HFFc6 (cell line): ENCODE measurements at places on chromosomes 12 and 14. TPM values are rescaled to one million over a fixed set of nuclear protein-coding genes. Genes with fewer than 3 reads are reported as not detected.
A peak's percentile ranks its signal among the peaks of the same experiment; 100 is the strongest.

The CCDC38 gene
- total RNA-seq, result not detected in 3 replicates

The RHEBL1 gene
- 0.42 to 0.86 TPM (median 0.67 TPM) in 3 replicates for total RNA-seq

- DNase-seq, result peak; percentile 26
- H3K4me3 ChIP-seq, result peak overlapping the region; percentile 96
- H3K27me3 ChIP-seq, result no peaks in the 10 kb centered on the region; the same call in 1 of the 2 replicates
- H3K27ac ChIP-seq, result peak overlapping the region; percentile 89
- peaks cover 12% of the 10 kb centered on the region for H3K36me3 ChIP-seq
These were observed 1.3 kb downstream of the FGD6 start for GRCh38 chr12:95215949-95216348.

The KLHDC1 gene
- total RNA-seq, result 0.97 to 1.4 TPM (median 1.1 TPM) in 3 replicates

The KCNA5 gene
- not detected in 3 replicates for total RNA-seq

The PRR4 gene
- 0.86 TPM in 1 of 3 replicates, not detected in the others for total RNA-seq

The RPS26 gene
- 53.6 to 104 TPM (median 88.6 TPM) in 3 replicates for total RNA-seq

DNA sequence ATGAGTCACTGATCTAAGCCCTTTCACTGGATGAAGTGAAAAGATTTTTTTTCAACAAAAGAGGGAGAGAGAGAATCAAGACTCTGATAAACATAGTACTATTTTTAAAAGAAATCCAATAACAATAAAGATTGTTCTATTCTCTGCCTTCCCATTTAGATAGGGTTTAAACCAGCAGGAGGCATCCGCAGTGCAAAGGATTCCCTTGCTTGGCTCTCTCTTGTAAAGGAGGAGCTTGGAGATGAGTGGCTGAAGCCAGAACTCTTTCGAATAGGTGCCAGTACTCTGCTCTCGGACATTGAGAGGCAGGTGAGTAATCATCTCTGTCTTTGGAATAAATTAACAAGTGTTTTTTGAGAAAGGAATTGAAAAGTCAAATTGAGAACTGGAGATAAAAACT is 124.9 kb downstream of the DERA start:
- H3K4me3 ChIP-seq, result no peak overlapping the region
- peaks cover 4% of the 10 kb centered on the region; the same call in 1 of the 2 replicates for H3K36me3 ChIP-seq
- DNase-seq, result no peak
- no peaks in the 10 kb centered on the region for H3K27me3 ChIP-seq
- no peak overlapping the region for H3K27ac ChIP-seq
- H3K4me1 ChIP-seq, result no peaks in the 10 kb centered on the region

GRCh38 chr12:132702640-132703039 is 8.0 kb upstream of the PGAM5 start:
- H3K27ac ChIP-seq, result no peak overlapping the region
- H3K27me3 ChIP-seq, result peaks cover 3% of the 10 kb centered on the region; the same call in 1 of the 2 replicates

DNA sequence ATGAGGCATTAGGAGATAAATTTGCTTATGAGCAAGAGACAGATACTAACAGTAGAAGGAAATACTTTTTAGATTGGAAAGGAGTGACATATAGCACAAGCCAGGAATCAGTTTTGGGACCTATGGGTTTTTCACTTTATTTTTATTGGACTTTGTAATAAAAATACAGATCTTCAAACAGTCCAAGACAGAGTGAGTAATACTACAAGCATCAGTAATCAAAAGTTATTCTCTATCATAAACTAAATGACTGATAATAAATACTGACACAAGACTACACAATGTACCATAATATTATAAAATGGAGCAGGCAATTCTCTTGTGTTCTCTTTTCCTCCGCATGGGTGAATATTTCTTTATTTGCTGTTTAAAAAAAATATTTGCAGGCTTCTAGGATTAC is 85.8 kb downstream of the DERA start:
- peaks cover 7% of the 10 kb centered on the region for H3K36me3 ChIP-seq
- no peak overlapping the region for H3K4me3 ChIP-seq
- H3K27ac ChIP-seq, result peak overlapping the region; percentile 20; the same call in 1 of the 2 replicates

The GALNT8 gene
- not detected in 3 replicates for total RNA-seq

The GPR162 gene
- 1.2 to 2.9 TPM (median 1.6 TPM) in 3 replicates for total RNA-seq

The AMDHD1 gene
- not detected in 3 replicates for total RNA-seq

The GPRC5D gene
- not detected in 3 replicates for total RNA-seq

DNA sequence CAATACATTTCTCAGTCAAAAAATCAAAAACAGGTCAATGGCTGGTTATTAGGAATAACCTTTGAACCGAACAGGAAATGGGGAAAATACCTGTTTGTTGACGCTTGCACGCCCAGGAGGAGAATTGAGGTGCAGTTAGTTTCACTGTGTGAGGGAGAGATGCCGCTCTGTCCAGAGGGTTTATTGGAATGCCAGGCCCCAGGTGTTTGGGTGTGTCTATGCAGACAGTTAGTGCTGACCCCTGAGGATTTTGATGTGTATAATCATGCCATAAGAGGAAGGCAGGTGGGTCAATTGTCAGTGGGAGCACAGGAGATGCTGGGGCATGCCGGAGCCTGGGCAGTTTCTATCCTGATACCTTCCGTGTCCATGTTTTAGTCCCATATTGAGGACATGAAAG is 100.8 kb upstream of the DIO3 start:
- no peaks in the 10 kb centered on the region for H3K4me1 ChIP-seq
- H3K27me3 ChIP-seq, result peaks cover 20% of the 10 kb centered on the region
- H3K27ac ChIP-seq, result no peak overlapping the region
- no peak for DNase-seq
- H3K36me3 ChIP-seq, result no peaks in the 10 kb centered on the region
- H3K4me3 ChIP-seq, result no peak overlapping the region

DNA sequence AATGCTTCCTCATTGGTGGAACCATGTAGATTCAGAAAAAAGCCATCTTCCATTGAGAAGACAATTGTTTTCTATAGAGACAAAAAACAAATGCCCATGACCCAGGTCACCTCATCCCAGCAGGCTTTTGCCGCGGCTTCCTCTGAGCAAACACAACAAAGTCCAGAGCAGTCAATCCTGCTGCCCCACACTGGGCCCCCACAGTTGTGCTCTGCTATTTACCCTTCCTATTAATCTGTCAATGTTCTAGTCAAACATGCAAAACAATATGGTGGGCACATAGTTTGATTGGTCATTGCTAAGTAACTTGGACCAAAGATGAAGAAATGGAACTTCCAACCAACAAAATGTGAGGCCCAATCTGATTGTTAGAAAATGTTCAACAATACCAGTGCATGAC is 20.7 kb downstream of the C12orf42 start:
- DNase-seq, result no peak
- H3K4me1 ChIP-seq, result no peaks in the 10 kb centered on the region
- H3K27ac ChIP-seq, result no peak overlapping the region
- no peaks in the 10 kb centered on the region for H3K27me3 ChIP-seq
- no peak overlapping the region for H3K4me3 ChIP-seq

DNA sequence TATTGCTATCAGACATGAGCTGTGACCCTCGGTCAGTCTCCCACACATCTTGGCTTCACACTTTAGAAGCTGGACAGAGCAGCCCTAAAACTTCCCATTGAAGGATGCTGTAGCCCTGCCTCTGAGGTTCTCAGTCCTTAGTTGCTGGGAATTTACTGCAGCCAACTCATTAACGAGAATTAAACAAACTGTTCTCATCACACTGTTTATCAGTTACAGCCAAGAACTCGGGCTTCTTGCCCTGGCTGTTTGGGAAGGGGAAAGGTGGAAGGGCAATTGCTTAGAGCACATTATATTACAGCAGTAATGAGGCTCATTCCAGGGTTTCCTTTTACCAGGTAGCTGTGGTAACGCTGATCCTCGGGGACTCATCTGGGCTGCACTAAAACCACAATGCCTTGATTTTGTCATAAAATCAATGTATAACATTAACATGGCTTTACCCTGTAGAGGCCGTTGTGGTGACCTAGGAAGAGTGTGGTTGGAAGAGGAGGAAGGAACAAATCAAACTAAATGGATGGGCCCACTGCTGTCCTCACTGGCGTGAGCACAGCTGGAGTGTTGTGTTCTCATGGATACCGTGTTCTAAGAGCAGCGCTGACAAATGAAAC is 87.1 kb downstream of the GPR135 start:
- peaks cover 2% of the 10 kb centered on the region for H3K27me3 ChIP-seq
- no peaks in the 10 kb centered on the region for H3K36me3 ChIP-seq
- H3K27ac ChIP-seq, result 0 out of 2 replicates have a peak overlapping the region, but pooled peaks have one; percentile 5
- DNase-seq, result no peak

DNA sequence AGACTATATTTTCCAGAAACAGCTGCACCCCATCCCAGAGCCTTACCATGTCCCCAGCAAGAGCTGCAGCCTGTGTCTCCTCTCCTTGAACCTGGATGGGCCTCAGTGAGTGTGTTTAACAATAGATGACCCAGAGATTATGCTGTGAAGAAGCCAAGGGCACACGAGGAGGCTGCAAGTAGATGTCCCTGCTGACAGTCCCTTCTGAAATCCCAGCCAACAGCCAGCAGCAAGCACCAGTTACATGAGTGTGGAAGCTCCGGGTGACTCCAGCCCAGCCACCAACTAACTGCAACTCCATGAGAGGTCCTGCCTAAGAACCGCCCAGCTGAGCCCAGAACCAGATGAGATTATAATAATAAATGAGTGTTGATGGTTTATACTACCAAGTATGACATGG is 191.7 kb downstream of the BCL11B start:
- no peak overlapping the region for H3K27ac ChIP-seq
- no peak for DNase-seq
- H3K4me3 ChIP-seq, result no peak overlapping the region
- no peaks in the 10 kb centered on the region for H3K36me3 ChIP-seq

DNA sequence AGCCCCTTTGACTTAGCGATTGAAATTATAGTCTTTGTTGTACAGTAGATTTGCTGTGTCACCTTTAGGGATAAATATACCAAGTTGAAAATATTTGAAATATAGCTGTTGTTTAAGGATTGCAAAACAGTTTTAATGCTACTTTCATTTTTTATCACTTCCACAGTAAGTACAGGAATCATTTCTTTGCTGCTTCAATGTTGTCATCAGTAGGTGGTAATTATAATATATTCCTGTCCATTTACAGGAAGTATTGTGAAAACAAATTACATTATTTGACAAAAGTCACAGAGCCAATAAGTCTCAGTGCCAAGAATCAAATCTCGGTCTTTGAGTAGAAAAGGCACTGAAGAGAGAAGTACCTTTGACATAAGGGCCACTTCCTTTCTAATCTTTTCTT is 342.6 kb upstream of the RGS6 start:
- H3K36me3 ChIP-seq, result peaks cover 33% of the 10 kb centered on the region
- H3K4me1 ChIP-seq, result peaks cover 99% of the 10 kb centered on the region
- peak overlapping the region; percentile 74 for H3K27ac ChIP-seq
- H3K4me3 ChIP-seq, result peak overlapping the region; percentile 85
- H3K27me3 ChIP-seq, result no peaks in the 10 kb centered on the region; the same call in 1 of the 2 replicates

- H3K36me3 ChIP-seq, result peaks cover 3% of the 10 kb centered on the region; the same call in 1 of the 2 replicates
- peaks cover 2% of the 10 kb centered on the region; the same call in 1 of the 2 replicates for H3K27me3 ChIP-seq
- no peak for DNase-seq
- H3K4me1 ChIP-seq, result peaks cover 57% of the 10 kb centered on the region
- H3K27ac ChIP-seq, result no peak overlapping the region
These were observed 1.3 kb upstream of the JDP2 start for GRCh38 chr14:75426332-75427125.

DNA sequence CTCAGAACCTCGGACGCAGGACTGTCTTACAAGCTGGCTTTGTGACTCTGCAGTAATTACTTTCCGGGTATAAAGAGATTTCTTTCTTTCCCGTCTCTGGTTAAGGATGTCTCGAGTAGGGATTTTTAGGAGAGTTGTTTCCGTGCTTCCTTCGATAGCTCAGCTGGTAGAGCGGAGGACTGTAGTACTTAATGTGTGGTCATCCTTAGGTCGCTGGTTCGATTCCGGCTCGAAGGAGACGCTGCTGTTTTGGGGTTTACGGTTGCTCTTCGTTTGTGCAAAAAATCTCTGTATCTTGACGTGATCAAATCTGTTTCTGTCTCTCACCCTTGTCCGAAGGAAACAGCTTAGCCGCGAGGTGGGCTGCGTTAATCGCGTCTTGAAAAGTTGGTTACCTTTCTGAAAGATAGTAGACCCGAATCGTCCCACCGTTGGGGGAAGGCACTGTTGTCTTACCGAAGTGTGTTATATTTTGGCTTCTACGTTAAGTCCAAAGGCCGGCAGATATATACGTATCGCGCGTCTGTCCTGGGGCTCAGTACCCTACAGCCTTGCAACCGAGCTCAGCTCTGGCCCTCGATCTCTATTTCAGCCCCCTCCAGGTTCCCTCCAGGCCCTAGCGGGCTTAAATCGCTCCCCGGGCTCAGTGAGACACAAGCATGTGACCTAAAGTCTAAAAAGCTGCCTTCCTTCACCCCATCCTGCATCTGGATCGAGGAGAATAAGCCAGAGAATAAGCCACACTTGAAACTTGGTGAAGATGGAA is 1.1 kb upstream of the RNASE4 start:
- H3K4me1 ChIP-seq, result peaks cover 32% of the 10 kb centered on the region
- H3K27me3 ChIP-seq, result peaks cover 3% of the 10 kb centered on the region; the same call in 1 of the 2 replicates
- peak; percentile 92 for DNase-seq
- no peak overlapping the region for H3K27ac ChIP-seq

The MFAP5 gene
- 34.9 to 164 TPM (median 42.2 TPM) in 3 replicates for total RNA-seq

- no peaks in the 10 kb centered on the region for H3K36me3 ChIP-seq
- peaks cover 2% of the 10 kb centered on the region; the same call in 1 of the 2 replicates for H3K27me3 ChIP-seq
- no peak overlapping the region for H3K4me3 ChIP-seq
- DNase-seq, result no peak
- no peak overlapping the region for H3K27ac ChIP-seq
- no peaks in the 10 kb centered on the region for H3K4me1 ChIP-seq
These were observed 332.2 kb downstream of the ALG10 start for GRCh38 chr12:34354239-34355200.

DNA sequence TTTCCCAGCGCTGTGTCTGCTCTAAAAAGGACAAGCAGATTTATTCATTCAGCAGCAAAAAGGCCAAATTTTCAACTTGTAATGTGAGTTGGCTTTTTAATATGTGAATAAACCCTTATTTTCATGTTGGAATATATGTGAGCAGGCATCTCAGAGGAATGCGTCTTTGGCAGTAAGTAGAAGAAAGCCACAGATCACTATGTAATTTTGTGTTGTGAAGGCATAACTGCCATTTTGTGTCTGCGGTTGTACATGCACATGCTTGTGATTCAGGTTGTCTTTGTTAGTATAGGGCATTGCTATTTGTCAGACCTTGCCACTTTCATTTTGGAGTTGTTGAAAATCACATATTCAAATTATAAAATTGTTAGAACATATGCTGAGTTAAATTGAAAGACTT is 398.8 kb upstream of the RGS6 start:
- DNase-seq, result no peak
- no peaks in the 10 kb centered on the region for H3K27me3 ChIP-seq
- H3K4me1 ChIP-seq, result peaks cover 61% of the 10 kb centered on the region
- no peak overlapping the region for H3K4me3 ChIP-seq
- H3K36me3 ChIP-seq, result peaks cover 36% of the 10 kb centered on the region
